ENCODE measurements at places on chromosomes 6 and 20.

DNA sequence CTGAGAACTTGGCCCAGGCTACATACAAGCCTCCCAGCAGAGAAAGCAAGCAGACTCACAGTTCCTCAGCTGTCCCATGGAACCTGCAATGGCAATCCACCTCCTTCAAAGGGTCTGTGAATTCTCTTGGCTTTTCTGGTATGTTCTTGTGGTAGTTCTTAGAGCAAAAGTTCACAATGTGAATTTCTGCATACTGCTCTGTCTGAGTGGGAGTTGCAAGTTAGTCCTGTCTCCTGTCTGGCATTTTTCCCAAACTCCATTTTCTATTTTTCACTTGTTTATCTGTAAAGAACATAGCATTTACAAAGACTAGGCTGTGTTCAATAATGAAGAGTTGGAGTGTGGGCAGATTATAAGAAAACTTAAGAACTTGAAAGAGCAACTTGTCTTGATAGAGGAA lies 269.9 kb downstream of the BCKDHB start:
- DNase-seq, result no peak

GRCh38 chr20:32993496-32994050 lies 10.7 kb downstream of the SUN5 start:
- DNase-seq, result no peak

DNA sequence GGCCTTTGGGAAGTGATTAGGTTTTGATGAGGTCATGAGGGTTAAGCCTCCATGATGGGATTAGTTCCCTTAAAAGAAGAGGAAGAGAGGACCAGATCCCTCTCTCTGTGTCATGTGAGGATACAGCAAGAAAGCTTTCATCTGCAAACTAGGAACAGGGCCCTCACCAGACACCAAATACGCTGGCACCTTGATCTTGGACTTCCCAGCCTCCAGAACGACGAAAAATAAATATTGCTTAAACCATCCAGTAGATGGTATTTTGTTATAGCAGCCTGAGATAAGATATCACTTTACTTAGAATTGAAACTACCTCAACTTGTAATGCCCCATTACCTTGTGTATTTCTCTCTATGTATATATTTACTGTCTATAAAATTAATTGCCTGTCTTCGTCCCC lies 65.4 kb upstream of the NNAT start:
- DNase-seq, result no peak

DNA sequence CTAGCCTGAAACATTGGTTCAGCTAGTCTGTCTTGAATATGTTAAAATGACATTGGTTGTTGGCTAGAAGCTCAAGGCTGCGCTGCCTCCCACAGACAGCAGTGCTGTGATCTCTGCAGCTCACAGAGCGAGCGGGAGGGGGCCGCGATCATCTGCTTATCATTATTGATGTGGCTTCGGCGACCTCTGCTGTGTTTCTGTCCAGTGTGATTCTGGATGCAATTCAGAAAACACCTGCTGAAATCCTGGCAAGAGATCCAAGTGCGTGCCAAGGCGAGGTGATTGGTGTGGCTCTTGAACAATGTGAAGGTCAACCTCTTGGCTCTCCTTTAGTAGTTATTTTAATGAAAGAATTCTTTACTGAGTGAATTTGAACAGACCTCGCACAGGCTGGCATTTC lies 142.3 kb upstream of the SASH1 start:
- peak; percentile 20 for DNase-seq

DNA sequence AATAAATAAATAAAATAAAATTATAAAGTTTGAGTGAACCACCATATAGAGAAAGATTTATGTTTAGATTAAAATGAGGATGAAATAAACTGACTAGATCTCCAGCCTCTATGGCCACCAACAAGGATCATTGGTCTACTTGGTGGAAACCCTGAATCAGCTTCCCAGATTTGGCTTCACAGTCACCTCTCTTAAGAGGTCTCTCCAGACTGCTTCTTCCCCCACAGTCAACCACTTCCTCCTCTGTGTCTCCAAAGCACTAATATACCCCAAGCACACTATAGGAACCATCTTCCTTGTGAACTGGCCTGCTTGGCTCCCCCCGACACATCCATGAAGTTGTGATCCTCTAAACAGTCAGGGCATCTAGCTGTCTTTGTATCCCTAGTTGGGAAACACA lies 529.6 kb upstream of the RNF217 start:
- DNase-seq, result no peak

DNA sequence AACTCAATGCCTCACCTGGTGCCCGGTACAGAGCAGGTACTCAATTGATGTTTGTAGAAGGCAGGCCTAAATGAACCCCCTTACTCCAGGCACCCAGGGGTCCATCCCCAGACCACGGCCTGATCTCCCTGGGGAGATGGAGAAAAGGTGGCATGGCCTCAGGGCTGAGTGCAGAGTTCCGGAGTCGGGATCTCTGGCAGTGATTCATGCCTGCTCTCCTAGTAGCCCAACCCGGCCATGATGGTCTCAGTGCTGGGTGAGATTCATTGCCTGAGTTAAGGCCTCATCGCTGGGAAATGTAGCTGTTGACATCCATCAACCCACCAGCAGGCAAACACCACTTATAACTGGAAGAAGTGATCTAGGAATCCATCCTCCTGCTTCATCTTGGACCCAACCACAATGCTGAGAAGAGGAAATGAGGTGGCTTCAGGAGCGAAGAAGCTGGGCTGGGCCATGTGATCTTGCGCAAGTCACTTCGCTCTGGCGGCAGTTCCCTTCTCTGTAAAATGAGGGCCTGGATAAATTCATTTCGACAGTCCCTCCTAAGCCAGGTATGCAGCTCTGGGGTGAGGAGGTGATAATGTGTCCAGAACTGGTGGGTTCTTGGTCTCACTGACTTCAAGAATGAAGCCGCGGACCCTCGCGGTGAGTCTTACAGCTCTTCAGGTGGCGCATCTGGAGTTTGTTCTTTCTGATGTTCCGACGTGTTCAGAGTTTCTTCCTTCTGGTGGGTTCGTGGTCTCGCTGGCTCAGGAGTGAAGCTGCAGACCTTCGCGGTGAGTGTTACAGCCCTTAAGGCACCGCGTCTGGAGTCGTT lies 24.7 kb downstream of the ETV7 start:
- peak; percentile 8 for DNase-seq

GRCh38 chr20:3927486-3928291 lies 38.5 kb downstream of the PANK2 start:
- DNase-seq, result no peak

- no peak for DNase-seq
Measured at GRCh38 chr6:167569041-167569805, 244.3 kb downstream of the TTLL2 start.

Data from DND-41 (cell line).